ENCODE measurements at places on chromosomes 6 and 20. TPM values are rescaled to one million over a fixed set of nuclear protein-coding genes. Genes with fewer than 3 reads are reported as not detected.

Gene DEFB124
- not detected for polyA plus RNA-seq

Gene ZNF831
- not detected for polyA plus RNA-seq

Gene CRISP2
- not detected for polyA plus RNA-seq

Gene LZTS3
- 4.2 TPM for polyA plus RNA-seq

- DNase-seq: no peak
Measured at GRCh38 chr6:48736501-48737206, 625.7 kb upstream of the PTCHD4 start.

Gene TNXB
- polyA plus RNA-seq: 1.7 TPM

Gene SIRPB2
- not detected for polyA plus RNA-seq

Gene HSPA12B
- 1.1 TPM for polyA plus RNA-seq

DNA sequence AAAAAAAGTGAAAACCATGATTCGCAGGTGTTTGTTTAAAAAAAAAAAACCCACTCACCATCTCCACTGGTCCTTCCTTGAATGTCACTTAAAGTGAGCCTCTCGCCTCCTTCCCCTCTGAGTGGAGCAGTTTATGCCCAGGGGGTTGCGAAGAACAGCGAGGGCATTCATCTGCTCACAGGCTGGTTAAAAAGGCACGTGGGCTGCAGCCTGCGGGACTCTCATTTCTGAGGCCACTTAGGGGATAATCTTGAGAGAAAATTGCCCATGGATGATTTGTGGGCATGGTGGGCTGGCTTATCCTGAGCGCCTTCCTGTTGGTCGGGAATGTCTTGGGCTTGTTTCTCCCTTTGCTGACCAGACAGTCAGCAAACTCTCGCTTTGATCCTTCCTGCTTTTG, 18.9 kb downstream of the BCAS4 start:
- DNase-seq: no peak

Gene MCHR2
- not detected for polyA plus RNA-seq

- no peak for DNase-seq
Measured at GRCh38 chr6:51827580-51827979, 259.8 kb downstream of the PKHD1 start.

GRCh38 chr6:137824556-137824879, 42.5 kb upstream of the TNFAIP3 start:
- no peak for DNase-seq

GRCh38 chr20:61937146-61937962, 128.3 kb downstream of the TAF4 start:
- DNase-seq: no peak

- no peak for DNase-seq
Measured at GRCh38 chr6:2725999-2726567, 24.6 kb downstream of the MYLK4 start.

Gene PARD6B
- 3.1 TPM for polyA plus RNA-seq

- no peak for DNase-seq
Measured at GRCh38 chr6:31865205-31866118, 2.8 kb upstream of the NEU1 start.

DNA sequence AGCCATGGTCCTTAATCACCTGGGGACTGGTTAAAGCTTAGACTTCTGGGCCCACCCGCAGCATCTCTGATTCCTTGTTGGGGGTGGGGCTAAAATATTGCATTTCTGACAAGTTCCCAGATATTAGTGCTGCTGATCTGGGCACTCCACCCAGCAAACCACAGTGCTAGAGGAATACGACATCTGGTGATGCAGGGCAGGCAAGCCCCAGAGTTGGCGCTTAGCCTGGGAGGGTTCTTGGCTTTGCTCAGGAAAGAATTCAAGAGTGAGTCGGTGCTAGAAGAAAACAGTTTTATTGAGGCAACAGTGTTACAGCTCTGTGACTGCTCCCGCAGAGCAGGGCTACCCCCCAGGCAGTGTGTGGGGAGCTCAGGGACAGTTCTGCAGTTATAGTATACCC, 210.7 kb downstream of the TFAP2C start:
- no peak for DNase-seq

DNA sequence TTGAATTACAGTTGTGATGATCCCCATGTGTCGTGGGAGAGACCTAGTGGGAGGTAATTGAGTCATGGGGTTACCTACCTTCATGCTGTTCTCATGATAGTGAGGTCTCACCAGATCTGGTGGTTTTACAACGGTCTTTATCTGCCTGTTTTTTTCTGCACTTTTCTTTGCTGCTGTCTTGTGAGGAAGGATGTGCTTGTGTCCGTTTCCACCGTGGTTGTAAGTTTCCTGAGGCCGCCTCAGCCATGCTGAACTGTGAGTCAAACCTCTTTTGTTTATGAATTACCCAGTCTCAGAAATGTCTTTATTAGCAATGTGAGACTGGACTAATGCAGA, 6.5 kb upstream of the RANBP9 start:
- no peak for DNase-seq

DNA sequence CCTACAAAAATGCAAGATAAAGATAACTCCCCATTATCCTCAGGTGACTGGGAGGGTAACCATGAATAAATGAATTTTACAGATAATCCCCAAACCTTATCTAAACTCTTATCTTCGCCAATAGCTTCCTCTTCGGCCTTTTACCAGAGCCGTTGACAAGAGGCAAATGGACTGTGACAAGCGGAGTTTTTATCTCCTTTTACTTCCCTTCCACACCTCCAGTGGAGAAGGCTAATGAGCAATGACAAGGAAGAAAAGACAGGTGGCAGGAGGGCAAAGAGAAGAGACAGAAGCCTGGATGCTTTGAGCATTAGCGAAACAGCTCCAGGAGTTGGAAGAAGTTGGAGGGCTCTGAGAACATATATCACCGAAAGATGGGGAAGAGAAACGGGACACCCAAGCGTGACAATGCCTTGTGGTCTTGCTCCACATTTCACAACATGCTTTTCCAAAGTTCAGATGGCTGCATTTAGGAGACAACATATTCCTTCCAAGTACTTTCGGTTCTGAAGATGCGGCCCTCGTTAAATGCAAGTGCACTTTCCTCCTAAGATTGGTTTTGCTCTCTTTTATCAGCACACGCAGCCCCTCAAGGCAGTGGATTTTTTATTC, 69.2 kb downstream of the PRDM1 start:
- DNase-seq: no peak

DNA sequence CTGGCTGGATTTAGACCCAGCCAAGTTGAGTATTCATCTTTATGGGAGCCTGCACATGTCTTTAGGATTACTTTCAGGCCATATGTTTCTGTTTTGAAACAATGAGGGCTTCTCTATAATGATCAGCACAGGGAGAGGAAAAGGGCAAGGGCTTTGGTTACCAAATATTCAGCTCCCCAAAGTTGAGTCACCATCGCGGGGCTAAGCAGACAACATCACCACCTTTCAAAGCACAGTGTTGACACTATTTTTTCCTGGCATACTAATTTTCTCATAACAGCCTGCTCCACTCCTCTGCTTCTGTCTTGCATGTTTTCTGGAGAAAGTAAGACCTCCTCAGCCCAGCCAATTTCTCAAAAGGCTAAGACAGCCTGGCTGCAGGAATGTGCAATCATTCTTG, 4.9 kb downstream of the SCML4 start:
- DNase-seq: no peak

DNA sequence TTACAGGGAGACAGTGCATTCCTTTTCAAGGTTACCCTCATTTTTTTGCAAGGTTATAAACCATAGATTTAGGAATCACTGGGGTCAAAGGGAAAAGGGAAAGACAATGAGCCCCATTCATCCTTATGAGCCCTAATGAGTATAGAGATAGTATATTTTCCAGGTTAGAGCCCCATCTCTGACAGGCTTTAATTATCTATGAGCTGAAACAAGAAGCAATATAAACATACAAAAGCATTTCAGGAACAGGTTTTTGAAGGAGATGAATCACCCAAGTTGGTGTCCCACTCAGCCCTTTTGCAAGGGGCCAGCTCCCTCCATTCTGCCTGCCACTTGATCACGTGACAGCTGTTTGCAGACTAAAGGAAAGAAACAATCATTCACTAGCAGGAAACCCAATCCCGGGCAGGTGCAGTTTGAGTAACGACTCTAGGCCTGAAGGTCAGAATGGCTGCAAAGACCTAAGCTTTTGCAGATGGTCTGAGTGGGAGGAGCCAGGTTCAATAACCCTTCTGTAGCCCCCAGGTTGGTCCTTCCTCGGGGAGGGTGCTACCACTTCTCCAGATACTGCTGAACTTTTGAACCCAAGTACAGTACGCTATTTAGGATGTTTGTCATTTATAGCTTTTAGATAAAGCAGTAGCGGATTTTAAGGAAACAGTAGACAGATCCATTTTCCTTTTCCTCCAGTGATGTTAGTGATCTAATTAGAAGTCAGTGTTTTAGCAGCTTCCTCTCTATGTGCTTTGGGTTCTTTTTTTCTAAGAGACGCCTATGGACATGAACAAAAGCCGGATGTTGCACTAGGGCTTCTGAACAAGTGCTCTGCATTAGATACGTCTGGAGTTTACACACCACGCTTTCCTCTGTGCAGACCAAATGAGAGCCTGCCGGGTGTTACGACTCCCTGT, 253.2 kb downstream of the SOX4 start:
- DNase-seq: no peak

DNA sequence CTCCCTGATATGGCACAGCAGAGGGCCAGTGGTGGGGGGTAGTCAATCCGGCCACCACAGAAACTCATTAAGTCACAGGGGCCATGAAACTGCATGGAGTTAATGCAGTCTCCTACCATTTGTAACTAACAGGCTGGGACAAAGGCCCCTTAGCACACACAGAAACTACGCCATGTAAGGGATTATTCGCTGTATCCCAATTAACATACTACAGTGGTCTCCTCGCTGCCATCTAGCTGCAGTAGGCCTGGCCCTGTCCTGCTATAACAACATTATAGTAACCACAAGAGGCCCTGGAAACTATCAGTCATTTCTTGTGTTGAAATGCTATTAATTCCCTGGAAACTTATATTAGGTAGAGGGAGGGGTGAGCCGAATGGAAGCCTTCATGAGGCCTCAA, 72.3 kb upstream of the CCN2 start:
- no peak for DNase-seq

Gene MICAL1
- 20.3 TPM for polyA plus RNA-seq

Gene HDGFL1
- polyA plus RNA-seq: not detected

Gene SYCP2L
- 2.6 TPM for polyA plus RNA-seq

- DNase-seq: no peak
Measured at GRCh38 chr20:33992145-33992922, 1.4 kb upstream of the RALY start.

Gene HRH3
- not detected for polyA plus RNA-seq

GRCh38 chr6:167804281-167805013, 22.3 kb upstream of the AFDN start:
- no peak for DNase-seq

DNA sequence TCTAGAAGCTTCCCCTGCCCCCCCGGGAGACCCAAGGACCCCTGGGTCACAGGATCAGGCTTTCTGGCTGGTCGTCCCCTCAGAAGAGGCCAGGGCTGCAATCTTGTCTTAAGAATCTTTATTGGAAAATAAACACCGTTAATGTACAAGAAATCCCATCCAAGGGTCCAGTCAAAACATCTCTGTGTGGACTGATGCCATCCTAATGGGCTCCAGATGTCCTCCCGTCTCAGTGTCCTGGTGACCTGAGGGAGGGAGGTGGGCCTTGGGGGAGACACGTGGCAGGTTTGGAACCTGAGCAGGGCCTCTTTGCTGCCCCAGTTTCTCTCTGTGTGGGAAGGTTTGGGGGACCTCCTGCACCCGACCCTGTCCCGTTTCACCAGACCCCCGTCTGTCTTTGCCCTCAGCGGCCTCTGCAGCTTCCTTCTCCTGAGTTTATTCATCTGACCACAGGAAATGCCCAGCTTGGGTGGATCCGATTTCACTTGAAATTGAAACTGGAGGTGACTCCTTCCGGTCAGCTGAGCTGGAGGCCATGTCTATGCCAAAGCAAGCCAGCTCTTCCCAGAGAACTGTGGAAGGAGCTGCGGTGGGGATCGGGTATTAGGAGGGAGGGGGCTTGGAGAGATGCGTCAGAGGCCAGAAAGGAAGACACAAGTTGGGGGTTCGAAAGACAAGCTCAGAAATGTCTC, 75.1 kb downstream of the SLC2A10 start:
- no peak for DNase-seq

Gene TP53TG5
- not detected for polyA plus RNA-seq

GRCh38 chr20:7723284-7723683, 217.0 kb downstream of the HAO1 start:
- no peak for DNase-seq

Gene DXO
- polyA plus RNA-seq: 11.6 TPM

- no peak for DNase-seq
Measured at GRCh38 chr6:70051197-70052124, 185.1 kb downstream of the COL19A1 start.

DNA sequence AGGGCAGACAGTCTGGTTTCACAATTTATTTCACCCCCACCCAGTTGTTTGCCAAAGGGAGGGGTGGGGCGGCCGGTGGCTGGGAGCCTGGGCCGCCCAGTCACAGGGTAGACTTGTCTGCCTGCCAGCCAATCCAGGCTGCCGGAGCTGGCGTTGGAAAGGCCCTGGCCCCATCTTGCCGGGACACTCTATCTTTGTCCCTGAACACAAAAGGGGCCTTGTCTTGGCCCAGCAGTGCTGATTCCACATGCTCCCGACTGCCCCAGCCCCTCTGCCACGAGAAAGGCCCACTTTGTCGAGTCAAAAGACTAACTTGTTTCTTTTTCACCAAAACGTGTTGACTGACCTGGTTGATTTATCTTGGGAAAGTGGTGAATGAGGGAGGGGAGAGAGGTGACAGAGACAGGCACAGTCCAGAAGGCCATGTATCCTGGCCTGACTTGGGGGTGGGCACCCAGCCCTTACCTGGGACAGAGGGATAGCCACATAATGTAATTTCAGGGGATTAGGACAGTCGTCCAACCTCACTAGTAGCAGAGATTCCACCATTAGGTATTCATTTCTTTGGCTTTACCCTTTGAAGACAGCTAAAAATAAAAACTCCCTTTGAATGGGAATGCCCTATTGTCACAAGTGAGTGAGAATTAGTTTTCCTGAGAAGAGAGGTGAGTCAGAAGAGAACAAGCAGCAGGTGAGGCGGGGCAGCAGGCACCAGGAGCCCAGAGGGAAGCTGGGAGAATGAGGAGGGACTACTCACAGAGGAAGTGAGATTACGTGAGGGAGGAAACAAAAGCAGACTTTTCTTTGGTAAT, 67.0 kb upstream of the SIRPA start:
- peak; percentile 47 for DNase-seq

Gene FAM83C
- not detected for polyA plus RNA-seq

DNA sequence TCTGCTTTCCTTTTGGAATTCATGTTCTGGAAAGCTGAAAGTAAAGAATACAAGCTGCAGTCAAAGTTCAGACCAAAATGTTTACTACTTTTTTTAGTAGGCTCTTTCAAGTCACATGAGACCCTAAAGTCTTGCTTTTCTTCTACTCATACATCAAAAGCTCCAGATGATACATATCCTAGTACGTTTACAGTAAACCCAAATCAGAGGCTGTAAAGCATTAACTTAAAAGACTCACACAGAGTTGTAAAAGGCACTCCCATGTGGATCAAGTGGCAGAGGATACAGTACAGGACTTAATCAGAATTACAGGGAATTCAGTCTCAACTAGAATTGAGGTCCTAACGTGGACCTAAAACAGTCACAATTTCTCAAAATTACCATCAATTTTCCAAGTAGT, 40.7 kb downstream of the STK38 start:
- no peak for DNase-seq

Gene TMEM74B
- polyA plus RNA-seq: 3.7 TPM

DNA sequence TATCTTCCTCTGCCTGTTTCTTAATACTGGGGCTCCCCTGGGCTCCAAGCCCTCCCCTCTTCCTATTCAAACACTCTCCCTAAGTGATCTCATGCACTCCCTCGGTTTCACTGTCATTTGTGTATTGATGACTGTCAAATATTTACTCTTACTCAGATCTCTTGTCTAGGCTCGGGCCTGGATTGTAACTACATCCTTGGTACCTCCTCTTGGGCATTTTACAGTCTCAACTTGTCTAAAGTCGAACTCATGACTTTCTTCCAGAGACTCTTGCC, 189.4 kb upstream of the PRDM1 start:
- DNase-seq: peak; percentile 3
